ENCODE measurements at places on chromosomes 12 and 14.

DNA sequence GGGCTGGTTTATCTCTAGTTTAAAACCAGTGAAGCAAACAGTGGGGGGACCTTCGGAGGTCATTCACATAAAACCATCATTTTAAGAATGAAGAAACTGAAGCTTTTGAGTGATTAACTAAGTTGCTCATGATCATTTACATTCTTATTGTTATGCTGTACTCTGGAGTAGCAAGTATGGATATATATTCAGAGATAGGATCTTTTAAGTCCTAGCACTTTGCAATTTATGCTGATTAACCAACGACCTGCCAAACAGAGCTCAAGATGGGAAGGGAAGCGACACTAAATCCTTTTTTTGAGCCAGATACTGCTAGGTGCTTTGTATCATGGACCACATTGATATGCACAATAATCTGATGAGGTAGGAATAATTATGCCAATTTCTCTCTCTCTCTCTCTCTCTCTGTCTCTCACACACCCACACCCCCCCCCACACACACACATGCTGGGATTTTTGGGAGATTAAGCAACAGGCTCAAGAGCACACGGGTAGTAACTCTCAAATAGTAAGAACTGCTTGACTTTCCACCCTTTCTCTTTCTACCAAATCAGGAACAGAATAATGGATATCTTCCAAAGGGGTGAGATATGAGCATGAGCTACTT, 303.4 kb downstream of the APAF1 start:
- DNase-seq: no peak

DNA sequence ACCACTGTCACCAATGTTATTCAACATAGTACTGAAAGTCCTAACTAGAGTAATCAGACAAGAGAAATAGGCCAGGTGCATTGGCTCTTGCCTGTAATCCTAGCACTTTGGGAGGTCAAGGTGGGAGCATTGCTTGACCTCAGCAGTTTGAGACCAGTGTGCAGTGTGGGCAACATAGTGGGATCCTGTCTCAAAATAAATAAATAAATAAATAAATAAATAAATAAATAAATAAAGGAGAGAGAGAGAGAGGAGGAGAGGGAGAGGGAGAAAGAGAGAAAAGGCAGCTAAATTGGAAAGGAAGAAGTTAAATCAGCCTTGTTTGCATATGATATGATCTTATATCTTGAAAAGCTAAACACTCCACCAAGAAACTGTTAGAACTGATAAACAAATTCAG, 115.3 kb downstream of the FAR2 start:
- DNase-seq: no peak

DNA sequence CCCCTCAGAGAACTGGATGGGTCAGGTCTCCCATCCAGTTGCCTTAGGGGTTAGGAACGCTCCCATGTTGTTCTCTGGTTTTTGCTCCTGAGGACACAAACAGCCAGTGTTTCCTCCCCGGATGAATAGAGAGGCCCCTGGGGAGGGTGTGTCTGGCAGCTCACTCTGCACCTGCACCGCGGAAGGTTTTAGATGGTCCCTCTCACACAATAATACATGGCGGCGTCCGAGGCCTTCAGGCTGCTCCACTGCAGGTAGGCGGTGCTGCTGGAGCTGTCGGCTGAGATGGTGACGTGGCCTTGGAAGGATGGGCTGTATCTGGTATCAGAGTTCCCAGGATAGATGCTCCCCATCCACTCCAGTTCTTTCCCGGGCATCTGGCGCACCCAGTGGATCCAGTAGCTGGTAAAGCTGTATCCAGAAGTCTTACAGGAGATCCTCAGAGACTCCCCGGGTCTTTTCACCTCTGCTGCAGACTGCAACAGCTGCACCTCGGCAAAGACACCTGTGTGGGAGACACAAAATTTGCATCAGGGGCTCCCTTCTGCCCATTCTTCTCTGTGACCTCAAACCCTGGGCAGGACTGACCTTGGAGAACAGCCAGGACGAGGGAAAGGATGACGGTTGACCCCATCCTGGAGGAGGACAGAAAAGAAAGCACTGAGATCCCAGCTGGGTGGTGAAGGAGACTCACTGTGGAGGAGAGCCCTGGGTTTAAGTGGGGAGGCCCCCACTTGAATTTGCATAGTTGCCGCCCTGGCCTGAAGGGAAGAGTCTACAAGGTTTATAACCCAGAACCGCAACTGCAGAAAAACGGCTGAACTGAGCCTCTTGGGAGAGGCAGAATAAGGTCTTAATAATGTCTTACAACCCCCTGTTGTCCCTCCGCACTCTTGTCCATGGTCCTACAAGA, 1324.8 kb downstream of the TMEM121 start:
- no peak for DNase-seq

GRCh38 chr14:23437133-23438100, 2.0 kb upstream of the MYH7 start:
- DNase-seq: no peak

DNA sequence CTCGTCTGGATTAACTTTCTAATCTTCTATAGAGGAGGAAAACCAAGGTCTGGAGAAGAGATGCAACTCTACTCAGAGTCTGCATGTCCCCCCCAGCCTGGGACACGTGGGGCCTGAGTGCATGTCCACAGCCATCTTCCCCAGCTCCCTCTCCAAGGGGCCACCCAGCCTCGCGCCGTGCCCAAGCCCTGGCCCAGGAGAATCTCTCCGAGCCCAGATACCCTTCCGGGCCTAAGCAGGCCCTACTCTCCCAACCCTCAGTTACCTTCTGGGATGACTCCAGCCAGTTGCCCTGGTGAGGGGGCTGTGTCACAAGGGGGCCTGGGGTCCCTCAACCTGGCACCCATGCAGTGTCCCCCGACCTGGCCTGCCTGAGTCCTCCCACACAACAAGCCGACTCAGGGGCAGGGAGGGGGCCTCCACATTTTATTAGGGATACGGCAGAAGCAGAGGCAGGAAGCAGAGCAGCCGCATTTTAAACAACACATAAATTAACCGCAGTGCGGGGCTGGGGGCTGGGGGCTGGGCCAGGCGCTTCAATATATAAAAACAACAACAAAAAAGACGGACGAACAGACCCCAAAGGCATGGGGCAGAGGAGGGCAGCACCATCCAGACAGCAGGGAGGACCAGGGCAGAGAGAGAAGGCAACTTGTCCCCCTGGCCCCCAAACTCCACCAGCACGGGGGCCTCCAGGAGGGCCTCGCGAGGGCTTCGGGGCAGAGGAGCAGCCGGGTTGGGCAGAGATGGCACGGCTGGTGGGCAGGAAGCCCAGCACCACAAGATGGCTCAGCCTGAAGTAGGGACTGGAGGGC, 37.3 kb downstream of the NCKAP5L start:
- DNase-seq: no peak

- no peak for DNase-seq
Measured at GRCh38 chr12:116338064-116338846, 60.8 kb upstream of the MED13L start.

- peak; percentile 5 for DNase-seq
Measured at GRCh38 chr14:95774265-95775160, 60.6 kb upstream of the TCL1A start.

DNA sequence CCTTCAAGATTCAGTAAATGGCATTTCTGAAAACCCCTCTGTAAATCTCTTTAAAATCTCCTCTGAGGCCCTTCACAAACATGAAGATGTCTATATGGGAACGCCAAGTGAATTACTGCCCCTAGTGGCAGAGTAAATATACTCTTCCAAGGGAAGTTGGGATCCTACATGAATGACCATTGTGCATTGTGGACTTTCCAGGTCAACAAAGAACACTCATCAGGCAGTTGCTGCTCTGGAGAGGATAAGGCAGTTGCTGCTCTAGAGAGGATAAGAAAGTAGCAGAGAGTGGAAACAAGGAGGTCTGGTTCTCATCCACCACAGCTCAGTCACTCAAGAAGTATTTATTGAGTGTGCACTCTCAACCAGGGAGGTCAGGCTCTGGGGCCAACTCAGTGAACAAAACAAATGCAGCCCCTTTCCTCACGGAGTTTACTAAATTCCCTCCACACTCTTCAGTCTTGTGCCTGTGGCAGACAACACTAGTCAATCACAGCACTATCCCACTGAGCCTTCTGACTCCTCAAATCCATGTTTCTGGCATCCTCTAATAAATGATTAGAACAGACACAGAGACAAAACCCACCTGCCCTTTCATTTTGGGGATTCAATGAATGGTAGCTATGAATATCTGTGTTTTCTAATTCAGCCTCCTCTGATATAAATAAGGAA, 52.9 kb downstream of the SVOP start:
- no peak for DNase-seq

- DNase-seq: no peak
Measured at GRCh38 chr12:1873531-1874510, 44.6 kb downstream of the CACNA2D4 start.

DNA sequence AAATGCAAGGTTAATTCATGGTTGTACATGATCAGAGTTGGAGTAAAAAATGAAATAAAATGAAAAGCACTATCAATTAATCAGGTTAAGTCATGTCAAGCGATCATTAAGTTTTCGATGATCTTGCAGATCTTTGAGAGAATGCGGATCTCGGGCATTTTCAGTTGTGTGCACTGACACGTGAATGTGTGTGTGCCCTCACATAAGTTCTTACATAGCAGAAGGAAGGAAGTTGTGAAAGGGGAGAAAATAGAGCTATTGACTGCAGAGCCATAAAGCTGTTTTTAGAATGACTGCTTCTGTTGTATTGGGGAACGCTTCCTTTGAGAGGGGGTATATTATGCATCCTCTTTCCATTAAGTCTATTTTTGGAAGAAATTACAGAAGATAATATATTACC, 101.3 kb downstream of the HMGA2 start:
- DNase-seq: no peak

DNA sequence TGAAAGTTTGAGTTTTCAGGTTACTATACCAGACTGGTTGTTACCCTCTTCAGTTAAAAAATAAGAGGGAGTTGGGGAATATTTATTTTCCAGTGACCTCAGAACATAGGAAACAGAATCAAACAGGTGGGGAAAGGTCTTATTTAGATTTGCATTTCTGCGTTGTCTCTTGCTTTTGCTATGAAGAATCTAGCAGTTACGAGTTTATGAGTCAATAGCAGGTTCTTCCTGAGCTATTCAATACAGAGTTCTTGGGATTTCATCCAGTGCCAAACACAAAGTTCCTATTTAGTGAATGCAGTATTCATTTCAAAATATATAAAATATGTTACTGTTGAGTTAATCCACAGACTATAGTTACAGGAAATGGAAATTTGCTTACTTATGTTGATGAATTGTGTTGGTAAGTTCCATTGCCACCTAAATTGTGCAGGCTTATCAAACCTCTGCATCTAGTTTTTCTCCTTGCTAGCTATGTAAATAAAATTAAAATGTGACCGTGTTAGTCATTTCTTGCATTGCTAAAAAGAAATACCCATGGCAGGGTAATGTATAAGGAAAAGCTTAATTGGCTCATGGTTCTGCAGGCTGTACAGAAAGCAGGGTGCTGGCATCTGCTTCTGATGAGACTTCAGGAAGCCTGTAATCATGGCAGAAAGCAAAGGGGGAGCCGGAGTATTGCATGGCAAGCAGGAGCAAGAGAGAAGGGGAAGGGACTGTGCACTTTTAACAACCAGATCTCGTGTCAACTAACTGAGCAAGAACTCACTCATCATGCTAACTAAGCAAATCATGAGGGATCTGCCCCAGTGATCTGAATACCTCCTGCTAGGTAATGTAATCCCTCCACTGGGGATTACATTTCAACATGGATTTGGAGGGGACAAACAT, 110.2 kb downstream of the KTN1 start:
- DNase-seq: no peak

GRCh38 chr12:124410354-124411175, 115.7 kb downstream of the RFLNA start:
- DNase-seq: no peak

DNA sequence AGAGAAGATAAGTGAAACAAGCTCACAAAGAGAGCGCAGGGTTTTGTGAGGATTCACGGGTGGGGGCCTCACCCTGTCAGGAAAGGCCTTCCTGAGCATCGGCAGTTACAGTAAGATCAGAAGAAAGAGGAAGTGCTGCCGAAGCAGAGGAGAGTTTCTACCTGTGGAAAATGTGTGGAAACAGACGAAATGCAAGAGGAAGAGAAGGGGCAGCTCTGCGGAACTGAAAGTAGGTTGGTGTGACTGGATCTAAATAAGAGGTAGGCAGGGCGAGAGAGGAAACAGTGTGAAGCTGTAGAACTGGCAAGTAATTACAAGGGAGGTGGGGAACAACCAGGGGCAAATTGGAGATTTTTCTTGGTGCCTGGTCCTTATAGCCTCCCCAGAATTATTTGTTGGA, 2.6 kb downstream of the GPR68 start:
- no peak for DNase-seq

- DNase-seq: no peak
Measured at GRCh38 chr12:68432622-68433021, 100.5 kb upstream of the MDM1 start.

- no peak for DNase-seq
Measured at GRCh38 chr12:131311764-131312163, 358.1 kb downstream of the ADGRD1 start.

DNA sequence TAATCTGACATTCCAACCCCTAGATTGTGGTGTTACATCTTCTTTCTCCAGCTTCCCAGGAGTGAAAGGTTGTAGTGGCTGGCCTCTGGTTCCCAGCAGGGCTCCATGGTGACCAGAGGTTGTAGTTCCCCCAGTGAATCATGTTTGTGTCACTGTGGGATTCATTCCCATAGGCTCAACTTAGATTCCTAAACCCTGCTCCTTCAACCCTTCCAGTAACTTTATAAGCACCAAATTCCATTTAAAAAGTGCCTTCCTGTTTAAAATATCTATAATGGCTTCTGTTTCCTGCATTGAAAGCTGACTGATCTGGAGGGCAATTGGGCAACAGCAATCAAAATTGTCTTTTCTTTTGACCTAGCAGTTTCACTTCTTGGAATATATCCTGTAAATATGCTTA, 40.5 kb upstream of the TBC1D15 start:
- DNase-seq: no peak

- DNase-seq: no peak
Measured at GRCh38 chr14:68661226-68662225, 131.3 kb downstream of the ZFP36L1 start.

GRCh38 chr14:51657762-51658161, 6.1 kb downstream of the FRMD6 start:
- DNase-seq: no peak

DNA sequence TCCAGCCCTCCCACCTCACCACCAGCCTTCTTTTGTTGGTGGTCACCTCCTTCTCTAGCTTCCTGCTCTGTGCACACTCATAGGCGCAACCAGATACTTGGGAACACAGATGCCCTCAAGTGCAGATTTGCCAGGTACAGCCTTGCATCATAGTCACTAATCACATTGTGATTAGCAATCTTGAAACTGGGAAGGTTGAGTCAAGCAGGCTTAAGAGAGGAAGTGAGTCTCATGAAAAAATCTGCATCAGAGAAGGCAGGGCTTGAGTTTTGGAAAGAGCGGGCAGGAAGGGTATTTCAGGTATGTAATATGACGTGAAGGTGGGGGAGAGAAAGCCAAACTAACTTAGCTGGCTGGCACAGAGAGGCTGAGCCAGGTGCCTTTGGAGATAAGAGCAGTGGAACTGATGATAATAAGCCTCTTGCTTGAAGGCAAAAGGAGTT, 2.7 kb upstream of the RABGGTA start:
- DNase-seq: peak; percentile 24

GRCh38 chr12:54631988-54632728, 2.5 kb downstream of the LACRT start:
- no peak for DNase-seq

GRCh38 chr12:6626654-6627283, 9.0 kb downstream of the LPAR5 start:
- no peak for DNase-seq
